ENCODE measurements at places on chromosomes 2 and 18. TPM values are rescaled to one million over a fixed set of nuclear protein-coding genes. Genes with fewer than 3 reads are reported as not detected.
A peak's percentile ranks its signal among the peaks of the same experiment; 100 is the strongest.

- H3K4me1 ChIP-seq, result no peaks in the 10 kb centered on the region
- no peaks in the 10 kb centered on the region for H3K36me3 ChIP-seq
- H3K27ac ChIP-seq, result no peak overlapping the region
Measured at GRCh38 chr2:16319551-16320121, 346.0 kb downstream of the CYRIA start.

DNA sequence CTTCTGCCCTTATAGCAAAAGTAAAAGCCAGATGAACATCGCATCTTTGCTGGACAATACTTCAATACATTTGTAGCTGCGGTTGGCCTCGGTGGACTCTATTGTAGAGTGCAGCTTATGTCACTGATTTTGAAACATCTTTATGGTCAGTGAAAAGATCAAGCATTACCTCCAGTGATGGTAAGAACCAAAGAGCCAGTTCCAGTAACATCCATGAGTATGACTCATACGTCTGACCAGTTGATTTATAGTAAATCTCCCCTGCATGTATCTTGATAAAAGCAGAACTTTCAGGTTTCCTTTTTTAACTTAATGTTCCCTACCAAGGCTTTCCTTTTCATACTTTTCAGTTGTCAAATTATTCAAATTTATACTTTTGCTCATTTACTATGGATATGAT is 119.2 kb upstream of the HNRNPA3 start:
- H3K4me3 ChIP-seq, result no peak overlapping the region
- no peaks in the 10 kb centered on the region for H3K4me1 ChIP-seq
- peaks cover 4% of the 10 kb centered on the region for H3K27me3 ChIP-seq
- H3K27ac ChIP-seq, result no peak overlapping the region

- peak; percentile 19 for DNase-seq
- peaks cover 37% of the 10 kb centered on the region for H3K4me1 ChIP-seq
- no peak overlapping the region for H3K27ac ChIP-seq
- H3K27me3 ChIP-seq, result no peaks in the 10 kb centered on the region
- peak overlapping the region; percentile 1 for H3K4me3 ChIP-seq
- no peaks in the 10 kb centered on the region for H3K36me3 ChIP-seq
Measured at GRCh38 chr18:13577091-13577697, 149.2 kb downstream of the FAM210A start.

GRCh38 chr2:149587950-149588487 is 444 bp upstream of the MMADHC start:
- peaks cover 16% of the 10 kb centered on the region for H3K27me3 ChIP-seq
- H3K27ac ChIP-seq, result peak overlapping the region; percentile 93
- no peak for DNase-seq
- H3K4me3 ChIP-seq, result peak overlapping the region; percentile 84
- peaks cover 18% of the 10 kb centered on the region for H3K36me3 ChIP-seq
- peaks cover 14% of the 10 kb centered on the region for H3K4me1 ChIP-seq

DNA sequence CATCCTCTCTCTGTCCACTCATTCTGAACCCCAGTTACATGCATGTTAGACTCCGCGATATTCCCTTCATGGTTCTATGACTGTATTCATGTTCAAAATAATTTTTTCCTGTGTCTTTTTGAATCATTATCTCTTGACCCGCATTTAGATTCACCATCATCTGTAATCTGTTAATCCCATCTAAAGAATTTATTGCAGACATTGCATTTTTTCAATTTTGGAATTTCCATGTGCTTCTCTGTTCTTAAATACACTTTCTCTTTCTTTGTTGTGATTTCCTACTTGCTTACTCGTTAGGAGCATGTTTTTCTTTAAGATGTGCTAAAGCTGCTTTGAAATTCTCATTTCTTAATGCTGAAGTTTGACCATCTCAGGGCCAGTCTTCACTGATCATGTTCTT is 122.2 kb downstream of the ATP9B start:
- no peak for DNase-seq
- no peaks in the 10 kb centered on the region for H3K27me3 ChIP-seq
- no peak overlapping the region for H3K4me3 ChIP-seq
- no peaks in the 10 kb centered on the region for H3K4me1 ChIP-seq
- peaks cover 24% of the 10 kb centered on the region for H3K36me3 ChIP-seq

GRCh38 chr2:33202641-33203522 is 256.1 kb downstream of the LTBP1 start:
- H3K4me3 ChIP-seq, result no peak overlapping the region
- H3K27ac ChIP-seq, result no peak overlapping the region

- H3K4me3 ChIP-seq, result no peak overlapping the region
- H3K27ac ChIP-seq, result no peak overlapping the region
- no peak for DNase-seq
- H3K27me3 ChIP-seq, result no peaks in the 10 kb centered on the region
- no peaks in the 10 kb centered on the region for H3K4me1 ChIP-seq
- no peaks in the 10 kb centered on the region for H3K36me3 ChIP-seq
Measured at GRCh38 chr2:193334401-193334800, 1139.7 kb upstream of the TMEFF2 start.

GRCh38 chr18:4319738-4320677 is 135.1 kb downstream of the DLGAP1 start:
- H3K4me1 ChIP-seq, result no peaks in the 10 kb centered on the region
- H3K36me3 ChIP-seq, result no peaks in the 10 kb centered on the region
- H3K27ac ChIP-seq, result no peak overlapping the region
- no peak for DNase-seq
- H3K27me3 ChIP-seq, result no peaks in the 10 kb centered on the region

DNA sequence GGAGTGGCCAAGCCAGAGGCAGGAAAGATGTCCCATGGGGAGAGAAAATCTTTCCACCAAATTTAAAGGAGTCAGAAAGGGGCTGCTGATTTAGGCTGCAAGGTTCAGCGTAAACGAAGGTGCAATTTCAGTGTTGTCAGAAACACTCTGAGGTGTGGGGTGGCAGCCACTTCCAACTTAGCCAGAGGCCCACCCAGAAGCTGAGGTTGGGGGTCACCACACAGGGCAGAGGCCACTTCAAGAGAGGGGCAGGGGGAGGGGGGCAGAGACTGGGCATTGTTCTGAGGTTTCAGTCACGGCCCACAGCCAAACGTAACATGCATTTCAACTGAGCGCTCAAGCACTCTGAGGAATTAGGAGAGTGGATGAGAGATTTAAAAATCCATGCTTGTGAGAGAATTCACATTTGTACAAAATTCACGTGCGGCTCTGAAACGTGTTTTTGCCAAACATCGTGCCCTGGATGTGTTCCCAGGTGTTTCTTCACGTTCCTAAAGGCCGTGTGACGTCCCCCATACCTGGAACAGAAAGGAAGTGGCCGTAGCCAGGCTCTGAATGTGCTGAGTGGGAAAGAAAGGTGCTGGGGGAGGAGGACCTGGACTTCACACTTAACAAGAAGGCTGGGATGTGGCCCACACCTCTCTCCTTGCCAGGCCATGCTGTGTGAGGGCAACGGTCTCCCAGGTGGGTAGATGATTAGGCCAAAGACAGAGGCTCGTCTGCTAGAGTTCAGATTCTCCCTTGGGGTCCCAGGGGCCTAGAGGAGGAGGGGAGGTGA is 19.5 kb upstream of the BOK start:
- H3K4me3 ChIP-seq, result no peak overlapping the region
- no peak overlapping the region for H3K27ac ChIP-seq
- H3K27me3 ChIP-seq, result peaks cover 25% of the 10 kb centered on the region
- DNase-seq, result no peak

- peaks cover 13% of the 10 kb centered on the region for H3K36me3 ChIP-seq
- H3K27me3 ChIP-seq, result no peaks in the 10 kb centered on the region
- no peak overlapping the region for H3K27ac ChIP-seq
- DNase-seq, result no peak
Measured at GRCh38 chr18:35467624-35468016, 30.1 kb downstream of the INO80C start.

DNA sequence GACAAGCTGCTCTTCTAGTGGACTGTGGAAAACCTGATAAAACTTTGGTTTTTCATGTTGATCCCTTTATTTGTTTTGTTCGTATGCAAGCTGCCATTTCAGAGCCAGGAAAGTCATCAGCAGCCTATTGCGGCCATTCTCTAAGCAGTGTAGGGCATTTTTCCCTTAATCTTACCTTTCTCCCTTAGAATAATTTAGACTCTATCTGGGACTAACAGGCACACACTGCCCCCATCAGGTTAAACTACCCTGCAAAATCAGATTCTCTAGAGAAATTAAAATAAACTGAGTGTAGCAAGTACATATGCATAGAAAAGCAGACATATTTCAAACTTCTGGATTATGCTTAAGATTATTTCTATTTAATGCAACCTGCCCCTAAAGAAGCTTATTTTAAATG is 347.5 kb downstream of the METTL4 start:
- H3K27me3 ChIP-seq, result peaks cover 5% of the 10 kb centered on the region
- no peaks in the 10 kb centered on the region for H3K4me1 ChIP-seq
- no peak overlapping the region for H3K4me3 ChIP-seq
- H3K27ac ChIP-seq, result no peak overlapping the region
- no peak for DNase-seq
- no peaks in the 10 kb centered on the region for H3K36me3 ChIP-seq

DNA sequence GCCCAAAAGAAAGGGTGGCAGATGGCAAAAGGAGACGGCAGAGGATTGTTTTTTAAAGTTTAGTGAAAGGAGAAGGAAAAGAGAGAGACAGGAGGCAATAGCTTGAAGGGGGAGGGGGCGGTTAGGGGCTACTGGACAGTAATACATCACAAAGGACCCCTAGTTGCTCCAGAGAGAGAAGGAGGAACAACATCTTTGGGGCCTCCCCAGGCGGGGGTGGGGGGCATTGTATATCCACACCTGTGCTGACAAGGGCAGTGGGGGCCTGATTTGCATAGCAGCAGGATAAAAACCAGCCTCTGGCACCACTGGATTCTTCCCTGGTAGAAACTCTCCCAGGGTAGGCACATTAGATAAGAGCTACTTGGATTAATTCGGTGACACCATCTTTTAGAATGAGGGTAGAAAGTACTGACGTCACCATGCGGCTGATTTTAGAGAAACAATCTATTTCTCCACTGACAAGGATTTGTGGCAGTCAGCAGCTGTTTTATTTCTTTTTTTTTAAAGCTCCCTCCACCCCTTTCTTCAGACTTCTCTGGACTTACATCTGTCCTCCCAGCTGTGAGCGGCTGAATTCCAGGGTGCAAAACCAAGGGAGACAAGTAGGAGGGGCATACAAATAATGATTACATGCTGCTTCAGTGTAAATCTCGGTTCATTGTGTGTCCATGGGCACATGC is 199.8 kb upstream of the NRP2 start:
- H3K4me3 ChIP-seq, result no peak overlapping the region
- no peaks in the 10 kb centered on the region for H3K36me3 ChIP-seq
- no peak for DNase-seq
- no peaks in the 10 kb centered on the region for H3K4me1 ChIP-seq
- no peak overlapping the region for H3K27ac ChIP-seq
- H3K27me3 ChIP-seq, result no peaks in the 10 kb centered on the region

DNA sequence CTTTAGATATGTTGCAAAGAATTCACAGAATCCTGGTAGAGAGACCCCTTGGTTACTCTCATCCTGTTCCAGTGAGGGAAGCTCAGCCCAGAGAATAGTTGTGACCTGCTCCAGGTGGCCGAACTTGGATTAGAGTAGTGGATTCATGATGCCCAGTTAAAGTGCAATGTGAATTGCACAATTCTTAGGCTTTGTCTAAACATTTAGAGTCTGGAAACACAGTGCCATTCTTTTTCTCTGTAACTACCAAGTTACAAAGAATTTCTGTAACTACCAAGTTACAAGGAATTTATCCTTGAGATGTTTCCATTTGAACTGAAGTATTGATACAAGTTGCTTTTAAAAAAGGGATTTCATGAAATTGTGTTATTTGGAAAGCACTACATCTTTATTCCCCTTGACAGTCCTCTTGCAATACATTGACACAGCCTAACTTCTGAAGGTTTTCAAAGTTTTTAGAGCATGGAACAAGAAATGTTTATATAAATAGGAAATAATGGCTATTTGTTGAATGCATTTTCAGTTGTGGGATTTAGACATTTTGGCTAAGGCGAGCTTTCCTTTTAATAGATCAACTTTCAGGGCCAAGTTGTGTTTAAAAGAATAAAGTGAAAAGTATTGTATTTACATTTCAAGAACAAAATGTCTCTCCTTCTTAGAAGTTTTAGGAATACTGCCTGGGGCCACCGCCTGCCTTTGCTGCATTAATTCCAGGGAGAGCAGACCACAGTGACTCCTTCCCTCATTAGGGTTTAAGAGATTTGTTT is 315.0 kb downstream of the LPIN1 start:
- no peaks in the 10 kb centered on the region for H3K36me3 ChIP-seq
- H3K27ac ChIP-seq, result no peak overlapping the region
- H3K27me3 ChIP-seq, result no peaks in the 10 kb centered on the region
- no peak overlapping the region for H3K4me3 ChIP-seq

GRCh38 chr2:226220511-226220910 is 579.1 kb downstream of the IRS1 start:
- H3K4me1 ChIP-seq, result no peaks in the 10 kb centered on the region
- H3K27ac ChIP-seq, result no peak overlapping the region
- DNase-seq, result no peak
- no peaks in the 10 kb centered on the region for H3K36me3 ChIP-seq

- H3K4me1 ChIP-seq, result no peaks in the 10 kb centered on the region
- no peaks in the 10 kb centered on the region for H3K36me3 ChIP-seq
- no peak overlapping the region for H3K4me3 ChIP-seq
- no peak for DNase-seq
- H3K27me3 ChIP-seq, result no peaks in the 10 kb centered on the region
- H3K27ac ChIP-seq, result no peak overlapping the region
Measured at GRCh38 chr2:211086049-211086448, 529.6 kb downstream of the CPS1 start.

The INHBB gene
- total RNA-seq, result not detected

The CASP10 gene
- 12.6 TPM for total RNA-seq

The HYCC2 gene
- total RNA-seq, result 30.7 TPM

The CYS1 gene
- not detected for total RNA-seq

Measured in CD4-positive, alpha-beta T cell (primary cell).